ENCODE measurements at places on chromosomes 3 and 15.

GRCh38 chr15:73398861-73399260, 30.1 kb upstream of the HCN4 start:
- no peak for DNase-seq

- DNase-seq, result no peak
Measured at GRCh38 chr15:68031404-68031803, 22.7 kb upstream of the PIAS1 start.

- DNase-seq, result no peak
Measured at GRCh38 chr3:123780656-123781055, 103.5 kb downstream of the MYLK start.

GRCh38 chr3:150543531-150543930, 2.8 kb downstream of the SERP1 start:
- DNase-seq, result no peak

GRCh38 chr15:27646531-27646930, 452.6 kb downstream of the OCA2 start:
- no peak for DNase-seq

DNA sequence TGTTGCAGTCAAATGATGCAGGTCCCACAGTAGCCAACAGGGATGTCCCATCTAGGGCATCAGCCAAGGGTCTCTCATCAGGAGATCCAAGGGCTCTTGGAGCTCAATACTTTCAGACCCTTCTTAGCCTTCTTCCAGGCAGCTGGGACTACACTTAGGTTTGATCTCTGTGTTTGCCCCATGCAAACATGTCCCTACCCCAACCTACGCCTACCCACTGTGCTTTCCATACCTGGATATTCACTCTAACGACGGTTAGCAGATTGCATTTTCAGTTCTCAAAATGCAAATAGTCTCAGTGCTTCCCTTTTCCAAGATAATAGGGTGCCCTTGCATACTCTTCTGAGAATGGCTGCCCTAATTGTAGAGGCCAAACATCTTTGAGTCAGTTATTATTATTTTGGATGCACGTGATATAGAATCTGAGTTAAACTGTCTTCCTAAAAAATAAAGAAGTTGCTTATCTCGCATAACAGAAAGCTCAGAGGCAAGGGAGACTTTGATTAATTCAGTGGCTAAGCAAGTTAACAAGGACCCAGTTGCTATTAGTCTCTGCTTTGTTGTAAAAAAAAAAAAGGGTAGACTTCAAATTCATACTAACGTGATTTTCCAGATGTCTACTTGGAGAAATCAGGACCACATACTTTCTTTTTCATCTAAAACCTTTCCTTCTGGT, 1.0 kb upstream of the CEP70 start:
- DNase-seq, result no peak

GRCh38 chr3:45055032-45055410, 28.9 kb downstream of the CLEC3B start:
- DNase-seq, result no peak

- no peak for DNase-seq
Measured at GRCh38 chr3:13317596-13318320, 102.4 kb downstream of the NUP210 start.

DNA sequence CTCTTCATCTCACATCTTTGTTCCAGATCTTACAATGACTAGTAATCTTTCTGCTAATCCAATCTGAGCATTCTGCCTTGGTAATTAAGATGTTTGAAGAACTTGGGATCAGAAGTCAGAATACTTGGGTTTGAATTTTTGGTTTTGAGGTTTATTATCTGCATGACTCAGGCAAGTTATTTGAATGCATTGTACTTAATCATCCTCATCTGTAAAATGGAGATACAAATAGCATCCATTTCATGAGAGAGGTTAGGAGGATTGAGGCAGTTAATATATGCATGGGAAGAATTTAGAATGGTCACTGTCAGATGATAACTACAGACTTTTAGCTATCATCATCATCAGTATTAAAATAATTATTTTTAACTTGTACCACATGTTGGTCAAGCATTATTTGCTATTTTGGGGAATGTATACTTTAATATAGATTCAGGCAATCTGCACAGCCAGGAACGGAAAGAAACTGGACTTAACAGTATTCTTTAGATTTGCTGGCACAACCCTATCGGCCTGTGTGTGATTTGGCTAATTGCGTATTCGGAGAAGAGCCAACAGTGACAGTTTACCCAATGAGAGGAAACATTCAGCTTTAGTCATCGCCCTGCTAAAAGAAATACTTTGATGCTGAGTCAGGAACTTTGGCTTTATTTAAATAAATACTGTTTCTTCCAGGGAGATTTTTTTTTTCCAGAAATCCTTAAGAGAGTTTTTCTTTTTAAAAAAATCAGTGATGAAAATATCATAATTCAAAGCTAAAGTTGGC, 600.0 kb downstream of the ROBO1 start:
- DNase-seq, result no peak

GRCh38 chr3:24432989-24433388, 61.7 kb downstream of the THRB start:
- no peak for DNase-seq

- no peak for DNase-seq
Measured at GRCh38 chr15:60758961-60759729, 280.2 kb upstream of the ICE2 start.

All from CD4-positive, alpha-beta T cell treated with Interleukin-15 for 4 hours (primary cell).